ENCODE measurements at places on chromosomes 12 and 14.
A peak's percentile ranks its signal among the peaks of the same experiment; 100 is the strongest.

DNA sequence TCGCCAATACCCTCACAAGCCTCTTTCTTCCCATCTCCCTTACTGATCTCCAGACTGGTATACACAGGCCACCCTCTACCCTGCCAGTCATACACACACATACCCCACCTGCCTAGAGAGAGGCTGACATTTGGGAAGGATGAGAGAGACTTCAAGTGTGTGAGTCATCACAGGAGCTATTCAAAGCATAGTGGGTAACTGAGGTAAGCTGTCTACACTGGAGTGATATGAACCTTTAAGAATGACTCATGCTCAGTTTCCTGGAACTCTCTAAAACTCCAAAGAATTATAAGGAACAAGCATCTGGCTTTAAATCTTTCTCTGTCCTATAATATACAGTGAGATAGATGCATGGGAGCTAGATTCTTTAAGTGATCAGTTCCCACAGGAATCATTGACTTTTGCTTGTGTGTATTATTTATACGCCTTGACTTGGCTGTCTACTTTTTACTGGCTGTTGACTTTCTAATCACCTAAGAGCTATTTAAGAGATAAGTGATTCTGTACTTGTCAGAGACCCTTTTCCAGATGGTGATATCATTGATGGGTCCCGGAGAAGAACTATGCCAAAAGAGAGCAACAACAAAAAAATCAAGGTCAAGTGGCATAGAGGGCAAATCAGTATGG lies 5.8 kb downstream of the IGF1 start:
- DNase-seq: peak; percentile 4

GRCh38 chr12:110367181-110367864 lies 36.2 kb downstream of the ANAPC7 start:
- DNase-seq: no peak

DNA sequence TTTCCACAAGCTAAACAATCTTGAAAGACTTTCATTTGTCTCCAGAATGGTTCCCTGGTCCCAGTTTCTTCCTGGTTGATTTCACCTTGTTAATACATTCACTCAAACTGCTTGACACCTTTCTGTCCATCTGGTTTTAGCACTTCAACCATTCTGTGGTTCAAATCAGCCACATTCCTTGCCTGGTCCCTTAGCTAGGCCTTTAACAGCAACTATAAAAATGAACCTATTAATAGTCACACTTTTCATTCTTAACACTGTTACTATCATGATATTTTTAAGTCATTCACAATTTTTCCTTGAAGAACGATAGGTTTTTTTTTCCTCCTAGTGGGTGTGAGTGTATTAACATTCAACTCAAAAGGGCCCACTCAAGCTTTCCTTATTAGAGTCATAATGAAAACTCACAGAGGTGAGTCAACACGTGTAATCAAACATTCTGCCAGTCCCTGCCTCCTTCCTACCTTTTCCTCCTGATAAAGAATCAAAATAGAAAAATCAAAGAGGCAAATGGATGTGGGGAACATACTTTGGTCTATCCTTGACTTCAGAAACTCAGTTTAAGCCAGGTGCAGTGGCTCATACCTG lies 34.4 kb upstream of the CCNT1 start:
- no peak for DNase-seq

DNA sequence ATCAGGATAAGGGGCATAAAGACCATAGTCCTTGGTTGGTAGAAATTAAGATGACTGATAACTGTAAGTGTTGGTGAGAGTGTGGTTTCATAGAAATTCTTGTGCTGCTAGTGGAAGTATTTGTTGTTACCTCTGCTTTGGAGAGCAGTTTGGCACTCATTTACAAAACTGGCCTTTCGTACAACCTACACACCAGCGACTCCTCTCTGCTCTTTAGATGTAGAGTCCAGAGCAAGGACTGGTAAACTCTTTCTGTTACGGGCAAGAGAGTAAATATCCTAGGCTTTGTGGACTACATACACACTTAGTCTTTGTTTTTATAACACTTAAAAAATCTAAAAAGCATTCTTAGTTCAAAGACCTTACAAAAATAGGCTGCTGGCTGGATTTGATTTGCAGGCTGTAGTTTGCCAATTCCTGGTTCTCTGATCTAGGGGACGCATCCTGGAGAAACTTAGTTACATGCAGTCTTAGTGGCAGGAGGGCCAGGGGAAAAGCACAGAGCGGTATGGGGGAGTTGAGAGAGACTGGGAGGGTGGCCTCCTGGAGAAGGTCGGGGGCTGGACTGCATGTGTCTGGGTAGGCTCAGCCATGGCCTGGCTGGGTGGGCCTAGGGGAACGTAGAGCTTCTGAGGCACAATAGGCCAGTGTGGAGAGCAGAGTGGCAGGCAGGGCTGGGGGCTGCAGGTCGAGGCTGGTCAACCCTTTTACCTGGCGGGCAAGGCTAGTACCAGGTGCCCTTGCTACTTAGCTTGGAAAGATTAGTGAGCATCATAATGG lies 55.3 kb upstream of the AMN start:
- no peak for DNase-seq

DNA sequence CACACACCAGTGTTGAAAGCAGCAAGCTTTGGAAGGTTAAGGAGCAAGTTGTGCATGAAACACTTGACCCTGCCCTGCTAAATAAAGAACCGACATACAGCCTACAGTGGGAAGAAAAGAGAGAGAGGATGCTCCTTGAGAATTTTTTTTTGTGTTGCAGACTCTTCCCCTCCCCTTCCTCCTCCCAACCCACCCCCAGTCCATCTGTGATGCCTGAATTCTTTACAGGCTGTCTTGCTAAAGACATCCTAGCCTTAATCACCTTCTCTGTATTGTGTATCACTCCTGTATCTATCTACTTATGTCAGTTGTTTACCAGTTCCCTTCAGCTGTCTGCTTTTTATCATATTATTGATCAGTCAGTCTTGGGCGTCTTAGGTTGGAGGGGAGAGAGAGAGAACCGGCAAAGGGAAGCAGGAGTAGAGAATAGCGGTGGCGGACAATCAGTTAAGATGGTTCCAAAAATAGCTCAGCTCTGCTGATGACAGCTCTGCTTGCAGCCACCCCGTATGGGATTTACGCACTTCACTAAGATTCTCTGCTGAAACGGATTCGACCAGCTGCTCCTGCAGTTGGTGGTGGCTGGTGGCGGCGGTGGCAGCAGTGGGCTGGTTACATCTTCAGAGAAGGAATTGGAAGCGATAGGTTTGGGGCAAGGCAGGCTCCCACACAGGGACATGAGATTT lies 664.7 kb downstream of the NRXN3 start:
- peak; percentile 23 for DNase-seq

- DNase-seq: no peak
These were observed 164.7 kb upstream of the MYL2 start for GRCh38 chr12:111085096-111085495.

- no peak for DNase-seq
These were observed 1006.7 kb downstream of the DIO2 start for GRCh38 chr14:79204591-79204990.

Data from caudate nucleus (tissue), 63 donors.